Astrocyte (in vitro differentiated cells and primary cell): ENCODE measurements at places on chromosomes 2 and 18. TPM values are rescaled to one million over a fixed set of nuclear protein-coding genes. Genes with fewer than 3 reads are reported as not detected.
A peak's percentile ranks its signal among the peaks of the same experiment; 100 is the strongest.

GRCh38 chr2:156333951-156334495 lies 1.5 kb upstream of the NR4A2 start:
- peaks cover 24% of the 10 kb centered on the region for H3K4me1 ChIP-seq
- H3K27ac ChIP-seq, result peak overlapping the region; percentile 99
- H3K27me3 ChIP-seq, result peaks cover 25% of the 10 kb centered on the region
- no peaks in the 10 kb centered on the region for H3K36me3 ChIP-seq
- DNase-seq, result peak; percentile 44

The MC4R gene
- not detected in 2 replicates for total RNA-seq

DNA sequence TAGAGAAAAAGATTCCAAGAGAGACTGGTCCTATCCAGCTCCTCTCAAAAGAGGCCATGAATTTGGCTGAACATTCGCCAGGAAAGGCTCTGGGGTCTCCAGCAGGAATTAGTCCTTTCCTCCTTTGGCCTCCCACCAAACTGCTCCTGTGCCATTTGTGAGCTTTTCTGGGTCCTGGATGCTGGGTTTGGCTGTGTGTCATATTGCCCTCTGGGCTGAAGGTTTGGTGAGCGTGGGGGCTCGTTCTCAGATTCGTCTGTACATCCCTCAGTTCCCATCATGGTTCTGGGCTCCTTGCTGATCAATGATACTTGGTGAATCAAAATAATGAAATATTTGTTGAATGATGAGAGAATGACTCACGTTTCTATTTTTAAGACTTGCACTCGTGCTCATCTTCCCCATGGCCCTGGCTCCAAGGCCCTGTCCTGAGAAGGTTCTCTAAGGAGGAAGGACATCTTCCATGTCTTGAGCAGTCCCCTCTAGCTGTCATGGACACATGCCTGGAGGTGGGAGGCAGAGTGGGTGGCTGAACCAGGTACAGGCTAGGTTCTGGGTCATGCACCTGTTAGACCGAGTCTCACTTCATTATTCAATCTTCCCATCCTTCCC lies 47.8 kb upstream of the RHOB start:
- no peak for DNase-seq
- no peak overlapping the region for H3K27ac ChIP-seq
- peaks cover 7% of the 10 kb centered on the region for H3K27me3 ChIP-seq
- no peaks in the 10 kb centered on the region for H3K4me1 ChIP-seq

- H3K36me3 ChIP-seq, result no peaks in the 10 kb centered on the region
- no peak within 1 kb of the TSS for H3K27ac ChIP-seq
- peak within 1 kb of the TSS; percentile 46 for H3K4me3 ChIP-seq
- H3K27me3 ChIP-seq, result peaks cover 35% of the 10 kb centered on the region
- DNase-seq, result no peak
These were observed at the start of gene ST8SIA5 for GRCh38 chr18:46756559-46757201. ST8SIA5 (minus strand) TSS chr18:46757053; CDS start chr18:46756508, 545 bp downstream.

The HEATR5B gene
- 15.6 and 15.7 TPM in 2 replicates for total RNA-seq

DNA sequence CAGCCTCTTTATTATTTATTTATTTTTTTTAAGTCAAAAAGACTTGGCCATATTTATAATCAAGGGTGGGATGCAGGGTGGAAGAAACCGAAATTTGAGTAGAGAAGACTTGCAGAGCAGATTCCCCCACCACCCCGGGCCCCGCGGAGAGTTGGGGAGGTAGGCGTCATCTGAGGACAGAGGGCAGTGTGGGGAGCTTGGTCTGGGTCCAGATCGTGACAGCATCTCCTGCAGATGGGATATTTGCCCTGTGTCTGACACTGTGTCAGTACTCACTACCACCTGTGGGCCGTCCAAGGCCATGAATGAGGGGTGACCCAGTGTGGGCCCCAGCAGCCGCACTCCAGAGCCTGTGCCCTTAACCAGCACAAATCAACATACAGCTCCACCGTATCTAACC lies 10.5 kb upstream of the PRELID3A start:
- no peaks in the 10 kb centered on the region for H3K36me3 ChIP-seq
- no peak overlapping the region for H3K27ac ChIP-seq
- no peak overlapping the region for H3K4me3 ChIP-seq
- H3K4me1 ChIP-seq, result no peaks in the 10 kb centered on the region
- no peak for DNase-seq
- H3K27me3 ChIP-seq, result no peaks in the 10 kb centered on the region

DNA sequence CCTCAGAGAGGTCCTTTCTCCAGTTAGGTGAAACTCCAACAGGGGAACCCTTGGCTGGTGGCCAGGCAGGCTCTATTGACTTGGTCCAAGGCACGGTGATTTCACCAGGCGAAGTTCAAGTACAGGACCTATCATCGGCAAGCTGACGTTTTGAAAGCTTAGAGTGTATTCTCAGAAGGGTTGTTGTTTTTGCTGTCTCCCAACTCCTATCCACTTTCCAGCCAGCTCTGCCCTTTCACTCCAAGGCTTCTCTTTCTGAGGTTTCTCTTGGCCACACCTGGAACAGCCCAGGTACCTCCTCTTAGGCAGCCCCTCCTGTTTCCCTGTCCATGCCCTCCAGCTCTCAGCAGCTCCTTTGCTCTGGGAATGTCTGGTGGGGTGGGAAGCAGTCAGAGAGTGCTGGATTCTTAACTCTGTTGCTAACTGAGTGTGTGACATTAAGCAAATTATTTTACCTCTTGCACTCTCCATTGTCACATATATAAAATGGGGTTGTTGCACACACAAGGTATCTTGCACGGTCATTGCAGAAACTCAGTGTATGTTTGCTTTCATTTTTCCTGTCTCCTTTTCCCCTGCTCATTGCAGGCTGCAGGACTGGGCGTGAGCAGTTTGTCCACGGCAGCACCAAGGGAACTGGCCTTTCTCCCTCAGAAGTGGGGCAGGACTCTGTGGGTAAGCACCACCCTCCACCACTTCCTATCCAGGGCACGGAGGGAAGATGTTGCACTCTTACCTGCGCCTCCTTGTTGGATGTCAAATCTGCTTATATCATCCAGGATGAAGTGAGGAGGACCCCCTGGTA lies 30.2 kb downstream of the CAPN13 start:
- H3K4me1 ChIP-seq, result no peaks in the 10 kb centered on the region
- no peaks in the 10 kb centered on the region for H3K27me3 ChIP-seq
- H3K27ac ChIP-seq, result no peak overlapping the region

DNA sequence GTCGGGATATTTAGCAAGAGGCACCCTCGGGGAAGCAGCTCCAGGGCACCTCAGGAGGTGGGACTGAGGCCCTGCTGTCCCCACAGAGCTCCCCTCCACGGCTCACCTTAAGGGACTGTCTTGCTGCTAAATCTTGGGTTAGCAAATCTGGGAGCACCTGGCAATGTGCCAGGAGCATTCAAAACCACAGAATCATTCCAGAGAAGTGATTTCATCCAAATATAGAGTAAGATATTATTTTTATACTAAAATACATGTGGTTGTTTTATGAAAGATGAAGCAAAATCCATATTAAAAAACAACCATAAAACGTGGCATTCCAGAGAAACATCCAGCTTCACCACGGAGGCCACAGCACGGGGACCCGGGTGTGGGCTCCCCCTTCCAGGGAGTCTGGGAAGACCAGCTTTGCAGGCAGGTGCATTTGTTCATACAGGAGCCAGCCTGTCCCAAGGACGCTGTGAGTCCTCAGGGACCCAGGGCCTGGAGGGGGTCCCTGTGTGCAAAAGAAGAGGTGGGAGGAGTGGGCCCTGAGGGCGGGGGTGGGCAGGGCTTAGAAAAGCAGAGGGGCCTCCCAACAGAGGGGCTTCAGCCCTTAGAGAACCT lies 16.3 kb downstream of the HS1BP3 start:
- no peak overlapping the region for H3K4me3 ChIP-seq
- peaks cover 20% of the 10 kb centered on the region for H3K4me1 ChIP-seq

The DPP10 gene
- total RNA-seq, result 1.1 and 1.3 TPM in 2 replicates

DNA sequence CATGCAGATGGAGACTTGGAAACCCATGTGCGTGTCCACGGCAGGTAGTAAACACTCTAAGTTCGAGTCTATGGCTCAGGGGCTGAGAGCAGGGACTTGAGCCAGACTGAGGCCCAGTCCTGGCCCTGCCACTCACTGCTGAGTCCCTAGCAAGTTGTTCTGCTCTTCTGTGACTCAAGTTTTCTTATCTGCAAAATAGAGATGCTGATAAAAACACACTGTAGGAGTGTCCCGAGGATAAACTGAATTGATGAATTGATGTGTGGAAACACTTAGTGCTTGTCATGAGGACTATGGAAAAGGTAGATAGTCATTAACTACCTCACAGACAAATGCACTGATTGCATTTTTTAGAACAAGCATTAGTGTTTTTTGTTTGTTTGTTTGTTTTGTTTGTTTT lies 73.2 kb downstream of the BOLA3 start:
- H3K36me3 ChIP-seq, result peaks cover 7% of the 10 kb centered on the region
- no peaks in the 10 kb centered on the region for H3K4me1 ChIP-seq
- H3K27ac ChIP-seq, result no peak overlapping the region
- H3K27me3 ChIP-seq, result no peaks in the 10 kb centered on the region
- no peak for DNase-seq

GRCh38 chr18:4093676-4094075 lies 361.4 kb downstream of the DLGAP1 start:
- H3K4me1 ChIP-seq, result peaks cover 4% of the 10 kb centered on the region
- no peak overlapping the region for H3K27ac ChIP-seq
- no peaks in the 10 kb centered on the region for H3K36me3 ChIP-seq
- H3K27me3 ChIP-seq, result no peaks in the 10 kb centered on the region
- no peak overlapping the region for H3K4me3 ChIP-seq

DNA sequence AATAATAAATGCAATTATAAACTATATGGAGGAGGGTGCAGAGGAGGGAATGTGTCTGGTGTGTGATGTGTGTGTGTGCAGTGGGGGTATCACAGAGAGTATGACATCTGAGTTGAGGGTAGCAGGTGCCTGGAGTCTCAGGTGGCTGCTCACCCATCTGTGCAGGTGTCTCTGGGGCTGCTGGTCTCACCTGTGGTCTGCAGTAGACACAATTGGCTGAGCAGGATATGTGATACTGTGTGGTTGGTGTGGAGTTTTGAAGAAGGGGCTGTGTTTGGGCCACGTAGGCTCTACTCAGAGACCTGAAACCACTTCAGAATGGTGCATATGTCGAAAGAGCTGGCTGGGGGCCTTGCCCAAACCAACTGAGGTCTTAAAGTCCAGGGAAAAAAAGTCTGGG lies 17.0 kb downstream of the FABP1 start:
- no peak overlapping the region for H3K27ac ChIP-seq
- no peaks in the 10 kb centered on the region for H3K4me1 ChIP-seq
- no peaks in the 10 kb centered on the region for H3K36me3 ChIP-seq
- H3K4me3 ChIP-seq, result no peak overlapping the region
- peaks cover 4% of the 10 kb centered on the region for H3K27me3 ChIP-seq

DNA sequence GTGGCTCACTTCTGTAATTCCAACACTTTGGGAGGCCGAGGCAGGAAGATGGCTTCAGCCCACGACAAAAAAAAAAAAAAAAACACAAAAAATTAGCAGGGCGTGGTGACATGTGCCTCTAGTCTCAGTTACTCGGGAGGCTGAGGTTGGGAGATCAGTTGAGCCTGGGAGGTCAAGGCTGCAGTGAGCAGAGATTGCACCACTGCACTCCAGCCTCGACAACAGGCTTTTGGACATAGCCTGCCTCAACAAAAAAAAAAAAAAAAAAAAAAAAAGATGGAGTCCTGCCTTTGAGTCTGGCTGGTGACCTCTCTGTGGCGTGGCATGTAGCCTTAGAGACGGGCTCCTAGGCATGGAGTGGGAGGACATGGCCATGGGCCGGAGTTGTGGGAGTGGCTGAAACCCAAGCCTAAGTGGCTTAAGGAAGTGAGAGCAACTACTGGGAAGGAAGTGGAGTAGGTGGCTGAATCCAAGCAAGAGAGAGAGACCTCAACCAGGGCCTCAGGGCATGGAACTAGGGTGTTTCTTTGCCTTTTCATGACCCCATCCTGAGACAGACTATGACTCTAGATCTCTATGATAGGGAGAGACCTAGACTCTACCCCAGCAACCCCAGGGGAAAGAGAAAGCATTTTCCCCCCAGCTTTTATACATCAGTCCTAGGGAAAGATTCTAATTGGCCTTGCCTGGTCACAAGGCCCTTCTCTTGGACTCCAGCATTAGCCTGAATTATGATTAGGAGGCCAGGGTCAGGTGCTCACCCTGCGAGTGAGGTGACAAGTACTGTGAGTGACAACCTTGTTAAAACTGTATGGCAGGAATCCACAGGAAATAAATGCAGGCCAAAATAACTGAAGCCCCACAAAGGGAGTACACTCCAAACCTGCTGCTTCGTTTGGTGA lies 34.2 kb downstream of the NPAS2 start:
- H3K36me3 ChIP-seq, result no peaks in the 10 kb centered on the region
- no peak overlapping the region for H3K27ac ChIP-seq
- H3K27me3 ChIP-seq, result no peaks in the 10 kb centered on the region
- H3K4me1 ChIP-seq, result peaks cover 10% of the 10 kb centered on the region
- DNase-seq, result no peak
- H3K4me3 ChIP-seq, result no peak overlapping the region

DNA sequence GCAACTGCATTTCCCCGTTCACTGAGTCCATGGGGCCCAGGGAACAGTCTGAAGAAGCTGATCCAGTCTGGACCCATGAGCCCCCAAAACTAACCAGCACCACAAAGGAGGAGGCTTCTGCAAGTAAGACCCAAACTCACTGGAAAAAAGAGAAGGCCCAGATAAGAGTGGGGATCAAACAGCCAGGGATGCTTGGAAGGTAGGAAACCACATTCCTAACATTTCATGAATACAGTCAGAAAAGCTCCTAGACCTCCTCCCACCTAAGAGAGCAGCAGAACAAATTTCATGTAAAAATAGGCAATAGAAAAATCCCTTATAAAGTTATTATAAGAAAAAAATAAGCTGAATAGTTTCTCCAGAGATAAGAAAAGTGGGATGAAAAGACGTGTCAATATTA lies 30.3 kb downstream of the TUBB6 start:
- no peak overlapping the region for H3K27ac ChIP-seq
- no peak for DNase-seq
- H3K4me1 ChIP-seq, result peaks cover 18% of the 10 kb centered on the region
- H3K36me3 ChIP-seq, result peaks cover 15% of the 10 kb centered on the region
- no peak overlapping the region for H3K4me3 ChIP-seq
- no peaks in the 10 kb centered on the region for H3K27me3 ChIP-seq

The VIL1 gene
- total RNA-seq, result not detected in 2 replicates

DNA sequence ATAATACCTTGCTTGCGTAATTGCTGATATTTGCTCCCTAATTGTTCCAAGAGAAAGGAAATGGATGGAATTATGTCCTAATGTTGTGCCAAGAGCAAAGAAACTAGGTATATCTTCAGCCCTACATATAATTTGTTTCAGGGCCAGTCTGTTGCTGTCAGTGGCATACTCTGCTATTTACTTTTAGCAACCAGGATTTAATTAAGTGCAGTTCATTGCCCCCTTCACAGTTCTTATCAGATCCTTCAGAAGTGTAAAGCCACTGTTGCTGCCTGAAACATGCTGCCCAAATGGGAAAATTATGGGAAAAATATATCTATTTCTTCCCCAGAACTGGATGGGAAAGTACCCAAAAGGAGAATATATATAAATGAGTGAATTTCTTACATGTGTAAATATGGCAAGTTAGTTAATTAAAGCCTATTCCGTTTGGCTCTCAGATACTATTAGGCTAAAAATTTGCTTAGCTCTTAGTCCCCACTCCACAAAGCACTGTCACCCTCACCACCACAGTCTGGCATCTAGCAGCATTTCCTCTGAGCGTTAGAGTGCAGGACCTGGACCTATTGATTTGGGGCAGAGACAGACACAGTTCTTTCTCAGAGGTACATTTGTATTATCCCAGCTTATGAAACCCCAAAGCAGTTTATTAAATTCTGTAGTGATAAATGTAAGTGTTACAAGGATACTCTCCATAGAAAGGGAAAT lies 72.8 kb upstream of the DTNA start:
- H3K36me3 ChIP-seq, result no peaks in the 10 kb centered on the region
- no peaks in the 10 kb centered on the region for H3K4me1 ChIP-seq
- no peak overlapping the region for H3K4me3 ChIP-seq
- H3K27me3 ChIP-seq, result no peaks in the 10 kb centered on the region

- DNase-seq, result no peak
- no peaks in the 10 kb centered on the region for H3K27me3 ChIP-seq
- no peaks in the 10 kb centered on the region for H3K36me3 ChIP-seq
- H3K4me3 ChIP-seq, result no peak overlapping the region
- H3K4me1 ChIP-seq, result no peaks in the 10 kb centered on the region
These were observed 554.6 kb upstream of the SALL3 start for GRCh38 chr18:78425019-78425412.
